ENCODE measurements at places on chromosomes 12 and 14.

GRCh38 chr12:107645630-107646333 lies 39.8 kb upstream of the PWP1 start:
- no peak for DNase-seq

DNA sequence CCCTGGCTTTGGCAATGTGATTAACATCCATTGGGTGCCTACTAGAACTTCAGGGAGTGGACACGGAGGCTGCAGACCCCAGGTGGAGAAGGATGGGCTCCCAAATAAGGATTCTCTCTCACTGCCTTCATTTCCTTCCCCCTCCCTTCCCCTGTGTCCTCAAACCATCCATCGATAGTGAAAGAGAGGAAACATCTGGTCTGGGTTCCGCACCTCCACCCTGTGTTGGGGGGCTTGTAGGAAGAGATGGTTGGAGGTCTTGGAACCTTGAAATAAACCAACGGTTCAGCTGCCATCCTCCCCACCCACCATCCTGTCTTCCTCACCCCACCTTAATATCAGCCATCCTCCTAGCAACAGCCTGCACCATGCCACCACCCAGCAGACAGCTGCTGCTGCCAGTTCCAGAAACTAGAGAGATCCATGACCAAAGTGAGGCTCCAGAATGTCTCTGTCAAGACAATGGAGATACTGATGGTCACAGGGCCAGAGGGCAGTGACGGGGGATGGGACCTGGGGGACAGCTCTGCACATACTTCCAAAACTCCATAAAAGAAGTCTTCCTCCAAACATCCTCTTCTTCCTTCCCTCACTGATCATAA lies 153.1 kb upstream of the CCND2 start:
- DNase-seq = no peak

- no peak for DNase-seq
Measured at GRCh38 chr14:68783408-68784225, 9.2 kb downstream of the ZFP36L1 start.

- DNase-seq = no peak
Measured at GRCh38 chr14:86414146-86414545, 884.2 kb downstream of the FLRT2 start.

DNA sequence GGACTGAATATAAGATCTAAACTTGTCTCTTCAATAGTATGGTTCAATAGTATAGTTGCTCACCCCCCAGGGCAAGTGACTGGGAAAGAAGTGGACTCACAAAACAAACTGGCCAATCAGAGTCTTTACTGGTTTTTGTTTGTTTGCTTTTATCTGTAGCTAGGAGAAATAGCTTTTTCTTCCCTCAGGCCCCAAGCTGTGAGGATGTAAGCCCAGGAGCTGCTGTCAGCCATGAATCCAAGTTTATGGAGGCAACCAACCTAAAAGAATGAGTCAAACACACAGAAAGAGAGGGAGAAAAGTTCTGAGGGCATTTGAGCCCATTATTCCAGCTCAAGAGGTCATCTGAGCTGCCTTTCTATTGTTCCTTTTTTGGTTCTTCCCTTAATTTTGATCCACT lies 375.3 kb downstream of the BCAT1 start:
- no peak for DNase-seq

DNA sequence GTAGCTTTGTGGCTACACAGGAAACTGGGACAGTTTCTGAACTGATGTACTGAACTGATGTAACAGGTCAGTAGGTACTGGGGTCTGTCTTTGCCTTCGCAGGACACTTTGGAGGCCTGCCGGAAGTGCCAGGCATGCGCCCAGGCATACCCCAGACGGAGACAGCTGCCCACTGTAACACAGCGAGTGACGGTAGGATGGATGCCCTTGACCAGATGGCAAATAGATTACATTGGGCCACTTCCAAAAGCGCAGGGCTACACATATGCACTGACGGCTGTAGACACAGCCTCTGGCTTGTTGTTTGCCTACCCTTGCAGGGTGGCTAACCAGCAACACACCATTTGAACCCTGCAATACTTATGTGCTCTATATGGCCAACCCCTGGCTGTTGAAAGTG lies 94.1 kb upstream of the TMPO start:
- DNase-seq = no peak

DNA sequence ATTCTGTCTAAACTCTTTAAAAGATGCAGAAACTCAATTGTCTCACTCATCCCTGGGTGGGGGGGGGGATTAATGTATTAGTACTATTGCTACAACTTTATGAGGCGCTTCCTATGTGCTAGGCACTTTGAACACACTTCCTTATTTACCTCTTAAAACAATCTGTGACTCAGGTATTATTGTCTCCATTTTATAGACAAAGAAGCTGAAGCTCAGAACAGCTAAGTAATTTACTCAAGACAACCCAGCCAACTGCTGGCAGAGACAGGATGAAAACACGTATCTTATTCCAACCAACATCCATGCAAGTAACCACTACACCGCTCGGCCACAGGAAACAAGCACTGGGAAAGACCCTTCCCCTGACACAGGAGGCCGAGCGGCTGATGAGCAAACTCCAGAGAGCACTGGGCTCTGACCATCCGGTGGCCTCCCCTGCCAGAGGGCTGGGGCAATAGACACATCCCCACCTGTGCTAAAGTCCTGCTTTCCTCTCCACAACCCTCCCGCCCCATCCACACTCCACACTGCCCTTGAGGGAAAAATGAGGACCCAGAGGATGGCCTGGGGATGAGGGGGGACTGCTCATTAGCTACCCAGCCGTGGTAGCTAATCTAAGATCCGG lies 244.2 kb downstream of the DPF3 start:
- DNase-seq = no peak

- no peak for DNase-seq
Measured at GRCh38 chr12:126998747-126999285, 1268.2 kb upstream of the TMEM132C start.

DNA sequence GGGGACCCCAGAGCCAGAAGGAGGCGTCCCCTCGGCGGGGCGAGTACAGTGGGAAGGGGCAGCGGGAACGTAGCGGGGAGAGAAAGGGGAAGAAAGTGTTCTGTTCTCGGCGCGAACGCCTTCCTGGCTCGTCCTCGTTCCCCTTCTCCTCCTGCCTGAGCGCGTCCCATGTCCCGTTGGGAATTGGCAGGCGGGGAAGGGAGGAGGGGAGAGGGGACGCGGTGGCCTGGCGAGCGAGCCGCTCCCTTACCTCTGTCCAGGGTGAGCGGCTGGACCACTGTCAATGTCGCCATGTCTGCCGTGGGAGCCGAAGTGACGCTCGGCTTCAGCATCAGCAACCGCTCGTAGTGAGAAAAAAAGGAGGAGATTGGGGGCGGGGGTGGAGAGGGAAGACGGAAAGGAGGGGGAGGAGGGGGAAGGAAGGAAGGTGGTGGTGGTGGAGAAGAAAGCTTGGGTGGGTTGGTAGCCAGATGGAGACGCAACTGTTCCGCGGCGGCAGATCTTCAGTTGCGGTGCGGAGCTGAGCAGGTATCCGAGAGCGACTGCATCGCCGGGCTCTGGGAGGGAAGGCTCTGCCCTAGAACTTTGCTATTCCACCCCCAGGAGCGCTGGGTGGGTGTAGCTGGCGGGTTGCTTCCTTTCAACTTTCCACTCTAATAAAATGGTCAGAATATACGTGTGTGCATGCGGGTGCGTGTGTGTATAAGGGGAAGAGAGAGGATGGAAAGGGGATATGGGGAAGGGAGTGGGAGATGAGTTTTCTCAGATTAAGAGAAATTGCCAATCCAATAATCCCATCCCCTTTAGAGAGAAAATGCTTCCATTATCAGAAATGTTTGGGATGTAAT lies at the start of gene LIN7A:
LIN7A (minus strand) TSS at position 544 of the 848 bp plus-strand sequence; CDS start at position 332, 212 bp downstream.
- DNase-seq = no peak

GRCh38 chr12:22437031-22437806 lies 102.7 kb upstream of the ST8SIA1 start:
- DNase-seq = no peak

GRCh38 chr12:61991661-61992060 lies 268.5 kb upstream of the USP15 start:
- no peak for DNase-seq

GRCh38 chr14:73887694-73888459 lies 1.2 kb downstream of the ZNF410 start:
- no peak for DNase-seq

- DNase-seq = no peak
Measured at GRCh38 chr12:93868771-93869170, 191.6 kb downstream of the CRADD start.

DNA sequence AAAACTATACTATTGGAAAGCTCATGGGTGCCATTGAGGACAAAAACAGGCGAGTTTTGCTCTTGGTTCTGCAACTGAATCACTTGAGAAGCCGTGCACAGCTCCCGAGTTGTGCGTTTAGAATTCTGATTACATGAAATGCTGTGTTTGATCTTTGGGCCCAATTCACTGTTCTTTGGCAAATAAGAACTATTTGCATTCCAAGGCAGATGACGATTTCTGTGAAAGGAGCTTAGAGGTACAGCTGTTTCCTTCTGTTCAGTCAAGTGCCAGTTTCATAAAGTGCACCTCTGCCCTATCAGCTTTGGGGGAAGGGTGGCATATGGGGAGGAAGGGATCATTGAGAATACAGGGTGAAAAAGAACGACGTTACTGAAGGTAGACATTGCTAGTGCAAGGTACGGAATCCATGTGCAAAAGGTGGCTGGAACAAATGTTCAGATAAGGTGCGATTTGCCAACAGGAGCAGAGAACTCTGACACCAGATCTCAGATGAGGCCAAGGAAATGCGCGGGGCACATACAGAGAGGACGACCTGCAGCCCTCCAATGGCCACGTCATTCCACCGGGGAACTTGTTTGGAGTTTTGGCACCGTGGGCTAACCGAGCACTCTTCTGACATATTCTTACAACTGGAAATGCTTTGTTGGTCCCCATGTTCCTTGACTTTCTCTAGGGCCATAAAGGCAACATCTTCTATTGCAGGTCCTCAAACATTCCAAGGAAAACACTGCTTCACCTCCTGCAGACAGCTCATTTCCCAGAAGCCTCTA lies 30.1 kb downstream of the TCHP start:
- DNase-seq = no peak

DNA sequence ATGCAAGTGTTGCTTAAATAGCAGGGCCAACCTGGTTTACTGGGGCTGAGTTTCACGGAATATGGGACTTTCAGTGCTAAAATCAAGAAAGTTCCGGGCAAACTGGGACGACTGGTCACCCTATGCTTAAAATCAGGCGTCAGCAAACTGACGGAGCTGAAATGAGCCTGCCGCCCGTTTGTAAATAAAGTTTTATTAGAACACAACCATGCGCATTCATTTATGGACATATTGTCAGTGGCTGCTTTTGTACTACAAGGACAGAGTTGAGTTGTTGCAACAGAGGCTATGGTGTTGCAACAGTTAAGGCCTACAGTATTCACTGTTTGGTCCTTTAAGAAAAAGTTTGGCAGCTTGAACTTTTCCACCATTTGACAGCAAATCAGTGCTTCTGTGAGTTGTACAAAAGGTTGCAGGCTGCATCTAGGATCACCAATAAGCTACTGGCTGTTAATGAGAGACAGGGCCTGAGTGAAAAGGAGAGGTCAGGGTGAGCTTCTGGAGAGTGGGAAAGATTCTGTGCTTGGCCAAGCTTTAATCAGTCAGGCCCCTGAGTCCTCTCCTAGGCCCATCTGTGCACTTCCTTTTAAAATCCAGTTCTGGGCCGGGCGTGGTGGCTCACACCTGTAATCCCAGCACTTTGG lies 13.3 kb downstream of the SELPLG start:
- no peak for DNase-seq

DNA sequence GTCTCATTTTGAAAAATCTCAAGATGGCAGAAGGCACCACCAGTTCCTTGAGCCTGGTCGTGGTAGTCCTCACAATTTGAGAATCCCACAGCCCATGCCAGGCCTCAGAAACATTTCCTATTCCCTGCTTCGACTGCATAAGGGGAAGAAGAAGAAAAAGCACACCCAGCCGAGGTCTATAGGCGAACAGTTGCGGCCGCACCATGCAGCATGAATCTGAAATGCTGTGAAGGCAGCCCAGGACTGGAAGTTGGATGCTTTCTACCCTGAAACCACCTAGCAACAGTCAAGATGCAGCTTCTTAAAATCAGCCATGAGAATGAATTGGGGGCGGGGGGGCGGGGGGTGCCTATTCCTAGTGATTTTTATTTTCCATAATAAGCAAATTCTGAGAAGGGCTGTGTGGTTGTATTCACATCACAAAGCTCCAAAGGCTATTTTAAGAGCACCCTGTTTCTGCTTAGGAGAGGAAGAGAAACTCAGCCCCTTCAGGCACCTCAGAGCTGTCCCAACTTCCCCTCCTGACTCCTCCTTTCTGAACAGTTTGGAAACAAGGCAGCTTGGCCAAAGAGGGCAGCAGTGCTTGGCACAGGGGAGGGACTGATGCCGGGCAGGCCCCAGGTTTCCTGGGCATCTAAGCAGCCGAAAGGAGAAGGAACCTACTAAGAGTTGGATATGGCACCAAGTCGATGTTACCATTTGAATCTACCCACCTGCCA lies 172.5 kb upstream of the FOXN3 start:
- DNase-seq = no peak

DNA sequence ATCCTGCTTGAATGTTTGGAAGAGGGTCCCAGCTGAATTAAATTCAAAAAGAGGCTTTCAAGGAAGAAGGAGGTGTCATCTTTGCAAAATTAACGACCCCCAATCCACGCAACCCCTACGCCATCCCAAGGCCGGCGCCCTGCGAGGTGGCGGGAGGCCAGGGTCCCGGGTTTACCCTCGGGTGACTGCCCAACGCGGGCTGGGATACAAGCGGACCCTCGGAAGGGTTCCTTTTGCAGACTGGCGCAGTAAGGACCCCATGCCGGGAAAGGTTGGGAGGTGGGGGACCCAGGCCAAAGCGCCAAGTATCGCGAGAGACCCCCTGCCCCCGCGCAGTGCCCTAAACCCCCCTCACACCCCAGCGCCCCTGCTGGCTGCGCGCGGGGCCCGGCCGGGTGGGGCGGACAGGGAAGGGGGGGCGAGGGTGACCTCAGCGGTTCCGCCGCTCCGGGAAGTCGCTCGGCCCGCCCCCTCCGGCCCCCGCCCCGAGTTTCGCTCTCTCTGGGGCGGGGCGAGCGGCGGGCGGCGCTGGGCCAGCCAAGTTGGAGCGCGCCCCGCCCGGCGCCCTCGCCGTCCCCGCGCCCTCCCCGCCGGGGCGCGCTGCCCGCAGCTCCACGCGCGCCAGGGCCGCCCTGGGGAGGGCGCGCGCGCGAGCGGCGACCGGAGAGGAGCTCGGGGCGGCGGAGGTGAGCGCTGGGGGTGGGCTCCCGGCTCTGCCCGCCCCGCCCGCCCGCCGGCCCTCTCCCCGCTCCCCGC lies 708 bp upstream of the ZBTB42 start:
- peak; percentile 65 for DNase-seq

DNA sequence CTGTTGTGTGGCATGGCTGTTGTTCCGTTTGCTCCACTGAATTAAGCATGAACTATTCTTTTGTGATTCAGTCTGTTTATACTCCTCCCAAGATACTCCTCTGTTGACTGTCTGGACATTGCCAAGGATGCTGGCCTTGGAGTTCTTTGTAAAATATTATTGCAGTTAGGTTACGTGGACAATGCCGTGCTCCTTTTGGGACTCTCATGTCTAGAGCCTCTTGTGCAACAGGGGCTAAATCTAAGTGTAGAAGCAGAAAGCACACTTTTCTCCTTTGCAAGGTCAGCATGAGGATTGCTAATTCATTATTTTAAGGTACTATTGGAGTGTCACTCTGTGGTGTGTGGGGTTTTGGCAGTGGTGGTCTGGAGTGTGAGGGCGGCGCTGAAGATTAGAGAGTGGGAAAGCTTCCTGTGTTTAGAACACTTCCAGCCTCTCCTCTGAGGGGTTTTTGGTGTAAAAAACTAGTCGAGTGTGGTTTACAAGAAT lies 125.4 kb downstream of the SAMD4A start:
- DNase-seq = no peak
